ENCODE measurements at places on chromosomes 7 and 10.

- peak; percentile 40 for DNase-seq
Measured at GRCh38 chr10:14859775-14860174, 18.9 kb upstream of the SUV39H2 start.

DNA sequence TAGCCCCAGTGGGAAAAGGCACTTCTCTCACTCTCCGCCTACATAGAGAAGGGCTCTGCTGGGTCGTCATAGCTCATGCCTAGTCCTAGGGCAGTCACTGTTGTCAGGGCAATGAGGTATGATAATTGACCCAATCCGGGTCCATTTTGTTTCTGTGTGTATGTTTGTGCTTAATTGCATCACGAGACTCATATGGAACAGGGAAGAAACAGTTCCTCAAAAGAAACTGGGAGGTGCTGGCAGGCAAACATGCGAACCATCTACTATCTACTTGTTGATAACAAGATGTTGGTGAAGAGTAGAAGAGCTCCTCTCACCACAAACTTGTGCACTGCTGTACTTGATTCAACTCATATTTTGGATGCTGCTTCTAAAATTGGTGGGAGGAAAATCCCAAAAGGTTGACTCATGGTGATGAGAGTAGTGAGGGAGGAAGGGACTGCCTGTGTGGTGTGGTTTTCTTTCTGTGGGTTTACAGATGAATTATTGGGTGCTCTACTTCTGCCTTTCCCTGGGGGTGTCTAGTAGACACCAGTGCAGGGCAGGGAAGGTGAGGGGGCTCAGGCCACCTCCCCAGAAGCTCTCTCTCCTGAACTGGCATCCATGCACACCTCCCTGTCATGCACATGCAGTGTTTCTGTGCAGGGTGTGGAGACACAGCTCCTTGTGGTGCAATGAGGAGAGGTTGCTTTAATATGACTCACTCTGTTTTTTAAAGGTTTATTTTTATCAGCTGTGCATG is 29.4 kb downstream of the LSMEM1 start:
- peak; percentile 88 for DNase-seq

GRCh38 chr10:124614003-124614659 is 130.0 kb downstream of the FAM53B start:
- no peak for DNase-seq

DNA sequence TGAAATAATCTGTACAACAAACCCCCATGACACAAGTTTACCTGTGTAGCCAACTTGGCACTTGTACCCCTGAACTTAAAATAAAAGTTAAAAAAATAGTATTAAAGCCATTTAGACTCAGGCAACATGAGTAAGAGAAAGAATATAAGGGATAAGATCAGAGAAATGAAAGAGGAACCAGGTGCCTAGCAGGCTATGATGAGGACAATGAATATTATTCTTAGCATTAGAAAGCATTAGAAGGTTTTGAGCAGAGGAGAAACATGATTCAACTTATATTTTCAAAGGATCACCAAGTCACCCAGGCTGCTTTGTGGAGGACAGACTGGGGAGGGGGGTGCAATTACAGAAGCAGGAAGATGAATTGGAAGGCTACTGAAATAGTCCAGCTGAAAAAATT is 48.1 kb upstream of the TES start:
- no peak for DNase-seq

- no peak for DNase-seq
Measured at GRCh38 chr10:131689016-131689415, 211.8 kb upstream of the PPP2R2D start.
